ENCODE measurements at places on chromosomes 2 and 18. TPM values are rescaled to one million over a fixed set of nuclear protein-coding genes. Genes with fewer than 3 reads are reported as not detected.

The SCN7A gene
- total RNA-seq, result not detected

DNA sequence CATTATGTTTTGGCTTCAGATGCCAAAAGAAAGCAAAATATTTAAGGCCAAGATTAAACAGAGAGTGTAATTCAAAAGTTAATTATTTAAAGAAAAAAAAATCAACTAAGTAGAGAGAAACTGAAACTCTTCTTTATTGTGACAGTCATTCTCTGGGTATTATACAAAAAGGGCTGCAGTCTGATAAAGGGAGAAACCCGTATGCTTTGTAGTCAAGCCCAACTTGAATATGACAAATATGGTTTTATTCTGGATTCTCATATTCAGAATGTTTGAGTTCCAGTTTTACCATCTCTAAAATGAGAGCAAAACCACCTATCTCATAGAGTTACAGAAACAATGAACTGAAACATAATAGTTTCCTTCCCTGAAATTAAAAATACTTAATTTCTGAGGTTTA, 8.2 kb downstream of the CDH2 start:
- no peak for DNase-seq

DNA sequence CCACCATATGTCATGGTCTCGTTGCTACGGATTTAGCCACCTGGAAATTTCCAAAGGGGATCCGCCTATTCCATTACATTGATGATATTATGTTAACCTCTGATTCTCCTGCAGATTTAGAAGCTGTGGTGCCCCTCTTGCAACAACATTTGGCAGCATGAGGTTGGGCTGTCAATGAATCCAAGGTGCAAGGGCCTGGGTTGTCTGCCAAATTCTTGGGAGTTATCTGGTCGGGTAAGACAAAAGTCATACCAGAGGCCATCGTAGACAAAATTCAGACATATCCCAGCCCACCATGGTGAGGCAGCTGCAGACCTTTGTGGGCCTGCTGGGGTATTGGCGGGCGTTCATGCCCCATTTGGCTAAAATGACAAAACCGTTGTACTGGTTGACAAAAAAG, 13.6 kb upstream of the C2orf42 start:
- DNase-seq, result no peak

DNA sequence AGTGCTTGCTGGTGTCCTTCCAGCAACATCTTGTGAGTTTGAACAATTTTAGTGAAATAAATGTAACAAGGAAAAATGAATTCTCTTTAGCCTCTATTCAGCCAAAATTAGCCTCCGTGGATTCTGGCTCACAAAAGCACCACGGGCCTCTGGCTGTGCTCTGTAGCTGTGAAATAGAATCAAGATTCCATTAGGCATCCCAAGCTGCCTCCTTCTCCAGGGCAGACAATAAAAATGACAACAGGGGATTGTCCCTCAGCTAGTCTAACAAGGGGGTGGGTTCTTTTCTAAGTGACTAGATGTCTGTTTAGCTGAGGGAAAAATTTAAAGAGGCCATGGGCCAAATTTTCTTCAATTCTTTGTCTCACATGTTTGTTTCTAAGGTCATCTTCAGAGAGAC, 254.7 kb upstream of the FIGN start:
- no peak for DNase-seq

DNA sequence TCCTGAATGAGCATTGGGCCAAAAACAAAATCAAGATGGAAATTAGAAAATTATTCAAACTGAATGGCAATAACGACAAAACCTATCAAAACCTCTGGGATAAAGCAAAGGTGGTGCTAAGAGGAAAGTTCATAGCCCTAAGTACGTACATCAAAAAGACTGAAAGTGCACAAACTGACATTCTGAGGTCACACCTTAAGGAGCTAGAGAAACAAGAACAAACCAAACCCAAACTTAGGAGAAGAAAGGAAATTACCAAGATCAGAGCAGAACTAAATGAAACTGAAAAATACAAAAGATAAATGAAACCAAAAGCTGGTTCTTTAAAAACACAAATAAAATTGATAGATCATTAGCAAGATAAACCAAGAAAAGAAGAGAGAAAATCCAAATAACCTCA, 1543.5 kb upstream of the ACVR2A start:
- no peak for DNase-seq

GRCh38 chr2:133530645-133531044, 37.6 kb downstream of the NCKAP5 start:
- DNase-seq, result no peak

DNA sequence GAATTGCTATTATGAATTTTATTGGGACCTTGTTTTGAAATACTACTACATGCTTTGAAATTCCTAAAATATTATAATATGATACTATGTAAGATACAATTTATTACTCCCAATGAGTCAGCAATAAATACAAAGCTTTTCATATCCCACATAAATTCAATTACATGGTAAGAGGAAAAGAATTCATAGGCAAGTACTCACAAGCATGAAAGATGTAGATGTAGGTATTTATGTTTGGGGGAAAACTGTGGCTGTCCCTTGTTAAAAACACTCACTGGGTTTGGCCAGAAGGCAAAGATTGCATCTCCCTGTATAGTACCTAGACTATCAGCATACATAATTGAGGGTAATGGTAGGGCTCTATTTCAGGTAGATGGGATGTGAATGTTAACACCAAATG, 90.4 kb downstream of the MBD2 start:
- DNase-seq, result no peak

DNA sequence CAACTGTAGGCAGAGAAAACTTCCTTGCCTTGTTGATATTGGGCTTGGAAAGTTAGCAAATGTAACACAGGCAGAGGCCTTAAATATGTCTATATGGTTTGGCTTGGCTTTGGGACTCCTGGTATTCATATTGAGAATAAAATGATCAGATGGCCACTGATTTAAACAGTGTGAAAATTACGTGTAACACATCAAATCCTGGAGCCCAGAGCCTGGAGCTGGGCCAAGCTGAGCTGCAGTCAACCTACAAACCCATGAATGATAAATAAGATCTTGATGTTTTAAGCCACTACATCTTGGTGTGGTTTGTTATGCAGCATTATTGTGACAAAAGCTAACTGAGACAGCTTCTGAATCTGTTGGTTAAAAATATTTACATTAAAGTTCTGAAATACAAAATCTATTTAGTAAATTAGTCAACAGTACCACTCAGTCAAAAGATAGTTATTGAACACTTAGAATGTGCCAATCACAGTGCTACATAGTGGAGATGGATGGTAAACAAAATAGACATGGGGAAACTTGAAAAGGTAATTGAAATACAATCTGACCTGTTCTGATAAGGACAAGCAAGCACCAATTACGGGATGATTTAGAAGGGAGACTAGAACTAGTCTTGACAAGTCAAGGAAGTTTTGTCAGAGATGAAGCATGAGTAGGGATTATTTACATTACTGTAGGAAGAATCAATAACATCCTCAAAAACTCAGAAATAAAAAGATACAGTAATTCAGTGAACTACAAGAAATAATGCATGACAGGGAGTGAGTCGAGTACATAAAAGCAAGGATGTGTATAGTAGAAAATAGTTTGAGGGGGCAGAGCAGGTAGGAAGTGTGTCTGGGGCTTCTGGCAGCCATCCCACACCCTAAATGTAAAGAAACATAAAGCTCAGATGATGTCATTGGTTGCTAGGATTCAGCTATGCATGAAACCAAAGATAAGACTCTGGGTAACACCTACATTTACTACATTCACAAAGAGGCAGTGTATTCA, 157.7 kb downstream of the HNMT start:
- DNase-seq, result no peak

The TUBA3E gene
- not detected for total RNA-seq

The TRAPPC12 gene
- total RNA-seq, result 160 TPM

- no peak for DNase-seq
Observed at GRCh38 chr2:11862049-11862448, 115.6 kb downstream of the LPIN1 start.

GRCh38 chr2:45821558-45822271, 170.2 kb downstream of the PRKCE start:
- no peak for DNase-seq

- no peak for DNase-seq
Observed at GRCh38 chr2:209471037-209471436, 47.2 kb downstream of the MAP2 start.

DNA sequence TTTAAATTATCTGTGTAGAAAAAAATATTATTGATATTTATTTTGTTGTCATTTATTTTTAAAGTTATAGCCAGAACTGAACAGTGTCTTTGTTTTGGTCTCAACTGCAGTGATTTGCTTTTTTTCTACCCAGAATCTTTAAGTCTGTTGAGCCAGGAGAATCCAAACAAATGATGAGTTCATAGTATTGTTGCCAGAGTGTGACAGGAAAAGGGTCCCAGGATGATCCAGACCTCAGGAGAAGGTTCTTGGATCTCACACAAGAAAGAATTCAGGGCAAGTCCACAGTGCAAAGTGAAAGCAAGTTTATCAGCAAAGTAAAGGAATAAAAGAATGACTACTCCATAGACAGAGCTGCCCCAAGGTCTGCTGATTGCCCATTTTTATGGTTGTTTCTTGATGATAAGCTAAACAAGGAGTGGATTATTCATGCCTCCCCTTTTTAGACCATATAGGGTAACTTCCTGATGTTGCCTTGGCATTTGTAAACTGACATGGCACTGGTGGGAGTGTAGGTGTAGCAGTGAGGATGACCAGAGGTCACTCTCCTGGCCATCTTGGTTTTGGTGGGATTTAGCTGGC, 127.1 kb downstream of the AGPS start:
- DNase-seq, result no peak

The OTOF gene
- 15.4 TPM for total RNA-seq

The MOCOS gene
- 0.18 TPM for total RNA-seq

DNA sequence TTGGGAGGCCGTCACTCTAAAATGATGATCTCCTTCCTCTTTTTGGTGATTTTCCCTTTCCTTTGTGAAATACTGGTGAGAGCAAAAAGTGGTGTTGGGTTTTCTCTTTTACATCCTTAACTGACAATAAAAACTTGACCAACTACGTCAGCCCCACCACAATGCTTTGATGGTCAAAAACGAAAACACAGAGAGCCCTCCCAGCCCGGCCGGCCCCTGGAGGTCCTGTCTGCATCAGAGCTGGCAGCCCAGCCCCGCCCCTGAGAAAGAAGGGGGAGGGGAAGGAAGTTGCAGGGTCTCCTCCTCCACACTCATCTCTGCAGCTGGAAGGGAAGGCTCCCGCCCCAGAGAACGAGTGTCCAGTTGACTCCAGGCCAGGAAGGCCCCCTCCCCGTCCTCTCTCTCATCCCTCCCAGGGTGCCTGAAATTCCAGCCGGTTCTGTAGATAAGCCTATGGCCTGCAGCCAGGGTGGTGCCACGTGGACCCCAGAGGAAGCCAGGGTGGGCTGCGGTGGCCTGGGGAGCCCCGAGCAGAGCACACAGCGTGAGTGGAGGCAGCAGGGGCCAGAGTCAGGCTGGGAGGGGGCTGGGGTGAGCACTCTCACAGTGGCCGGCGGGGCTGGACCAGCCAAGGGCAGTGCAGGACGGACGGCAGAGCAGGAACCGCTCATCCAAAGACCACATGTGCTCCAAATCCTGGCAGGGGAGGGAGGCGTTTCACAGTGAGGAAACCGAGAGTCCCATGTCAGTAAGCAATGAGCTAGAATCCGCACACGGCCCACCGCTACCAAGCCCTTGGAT, 19.8 kb downstream of the BIN1 start:
- no peak for DNase-seq

DNA sequence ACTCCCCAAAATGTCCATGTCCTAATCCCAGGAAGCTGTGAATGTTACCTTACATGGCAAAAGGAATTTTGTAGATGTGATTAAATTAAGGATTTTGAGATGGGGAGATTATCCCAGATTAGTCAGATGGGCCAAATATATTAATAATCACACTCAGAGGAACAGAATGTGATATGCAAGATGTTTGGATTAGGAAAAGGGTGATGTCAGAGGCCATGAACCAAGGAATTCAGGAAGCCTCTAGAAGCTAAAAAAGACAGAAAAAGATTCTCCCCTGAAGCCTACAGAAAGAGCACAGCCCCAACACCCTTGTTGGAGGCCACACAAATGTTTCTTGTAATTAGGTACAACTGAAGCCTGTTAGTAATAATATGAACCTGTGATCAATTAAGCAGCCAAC, 13.1 kb downstream of the TMEM131 start:
- no peak for DNase-seq

- no peak for DNase-seq
Observed at GRCh38 chr2:16171425-16171920, 231.1 kb downstream of the MYCN start.

DNA sequence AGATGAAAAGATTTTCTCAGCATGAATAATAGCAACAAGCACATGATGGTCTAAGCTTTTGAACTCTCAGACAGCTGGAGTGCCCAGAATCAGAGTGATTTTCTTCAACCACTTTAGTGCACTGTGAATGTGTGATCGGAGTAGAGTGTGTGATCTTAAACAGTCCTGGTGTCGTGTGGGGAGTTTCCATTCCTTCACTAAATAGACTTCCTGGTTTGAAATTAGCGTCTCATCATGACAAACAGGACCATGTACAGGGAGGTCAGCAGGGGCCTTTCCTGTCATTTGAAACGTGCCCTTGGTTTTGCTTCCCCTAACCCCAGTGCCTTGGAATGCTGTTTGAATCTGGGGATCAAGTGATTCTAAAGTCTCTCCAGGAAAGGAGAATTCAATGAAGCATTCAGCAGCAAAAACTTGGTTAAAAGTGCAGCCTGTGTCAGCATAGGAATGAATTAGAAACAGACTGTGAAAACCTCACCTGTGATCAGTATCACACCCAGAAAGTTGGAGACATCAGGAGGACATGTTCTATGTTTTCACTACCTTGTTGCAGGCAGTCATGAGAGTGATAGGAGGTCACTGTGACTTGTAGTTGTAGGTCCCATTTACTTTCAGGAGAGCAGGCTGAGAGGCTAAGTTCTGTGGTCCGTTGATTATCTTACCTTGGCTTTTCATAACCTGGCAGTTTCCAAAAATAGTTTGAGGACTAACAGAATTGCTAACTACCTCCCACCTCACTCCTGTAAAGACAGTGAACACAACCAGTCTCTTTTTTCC, 400.3 kb downstream of the MTX2 start:
- no peak for DNase-seq

The UGT1A4 gene
- not detected for total RNA-seq

GRCh38 chr2:9799011-9799596, 44.2 kb upstream of the TAF1B start:
- DNase-seq, result no peak

DNA sequence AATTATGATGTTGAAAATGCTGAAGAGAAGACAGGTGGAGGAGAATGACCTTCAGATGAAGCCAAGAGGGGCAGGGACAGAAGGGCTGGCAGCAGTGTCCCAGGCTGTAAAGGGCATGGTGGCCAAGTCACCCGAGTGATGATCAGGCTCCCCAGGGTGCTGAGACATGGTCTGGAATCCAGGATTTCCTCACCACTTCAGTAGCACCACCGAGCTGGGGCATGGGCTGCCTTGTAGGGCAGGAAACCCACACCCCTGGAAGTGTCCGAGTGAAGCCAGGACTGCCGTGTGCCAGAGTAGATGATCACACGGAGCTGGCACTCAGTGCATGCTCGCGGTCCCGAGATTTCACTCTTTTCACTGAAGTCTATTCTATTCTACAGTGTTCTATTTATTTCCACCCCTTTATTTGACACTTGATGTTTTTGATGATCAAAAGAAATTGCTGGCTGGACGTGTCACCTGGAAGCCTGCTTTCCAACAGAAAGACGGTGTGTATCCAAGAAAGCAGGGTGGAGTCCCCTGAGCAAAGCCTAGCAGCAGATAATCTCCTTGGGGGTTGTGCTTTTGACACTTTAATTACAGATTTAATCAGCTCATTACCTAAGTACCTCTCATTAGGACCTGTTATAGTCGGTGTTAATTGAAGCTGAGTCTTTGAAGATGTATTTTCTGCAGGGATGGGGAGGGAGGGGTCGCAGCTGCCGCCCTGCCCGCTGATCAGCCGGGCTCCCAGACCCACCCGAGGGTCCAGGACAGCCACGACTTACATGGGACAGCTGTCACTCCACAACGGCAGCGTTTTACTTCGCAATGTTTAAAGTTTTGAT, 92.3 kb downstream of the SEPTIN10 start:
- DNase-seq, result no peak

The DPP10 gene
- total RNA-seq, result not detected

Measured in naive thymus-derived CD4-positive, alpha-beta T cell (primary cell).